Liver (tissue), 10 donors: ENCODE measurements at places on chromosomes 7 and 10. TPM values are rescaled to one million over a fixed set of nuclear protein-coding genes. Genes with fewer than 3 reads are reported as not detected.

The IKZF1 gene
- total RNA-seq = 9.8 TPM

The PLXDC2 gene
- 3.1 TPM for total RNA-seq

The ATP6V0A4 gene
- not detected for total RNA-seq

The HOXA10 gene
- total RNA-seq = 0.08 TPM

The GSDME gene
- total RNA-seq = 4.0 TPM

The INHBA gene
- total RNA-seq = 8.9 TPM

The CYP3A7 gene
- 81.2 TPM for total RNA-seq

The RTKN2 gene
- 0.93 TPM for total RNA-seq

The ASL gene
- 272 TPM for total RNA-seq

The MTG1 gene
- 19.4 TPM for total RNA-seq

The GHITM gene
- total RNA-seq = 173 TPM

The CTTNBP2 gene
- 1.7 TPM for total RNA-seq

The RAMP3 gene
- total RNA-seq = 30.0 TPM

The CDH23 gene
- total RNA-seq = 4.1 TPM

The HKDC1 gene
- 20.0 TPM for total RNA-seq

The SLC39A12 gene
- 0.05 TPM for total RNA-seq

The ERVW-1 gene
- total RNA-seq = not detected

The TMEM72 gene
- total RNA-seq = not detected

The MYH16 gene
- total RNA-seq = not detected

The LRRD1 gene
- not detected for total RNA-seq

The H2BK1 gene
- total RNA-seq = not detected

The GRID1 gene
- total RNA-seq = 0.17 TPM

The GRM3 gene
- total RNA-seq = 0.09 TPM

The NRCAM gene
- total RNA-seq = 1.1 TPM

The PNLIPRP3 gene
- total RNA-seq = not detected
